ENCODE measurements at places on chromosomes 11 and 22.

DNA sequence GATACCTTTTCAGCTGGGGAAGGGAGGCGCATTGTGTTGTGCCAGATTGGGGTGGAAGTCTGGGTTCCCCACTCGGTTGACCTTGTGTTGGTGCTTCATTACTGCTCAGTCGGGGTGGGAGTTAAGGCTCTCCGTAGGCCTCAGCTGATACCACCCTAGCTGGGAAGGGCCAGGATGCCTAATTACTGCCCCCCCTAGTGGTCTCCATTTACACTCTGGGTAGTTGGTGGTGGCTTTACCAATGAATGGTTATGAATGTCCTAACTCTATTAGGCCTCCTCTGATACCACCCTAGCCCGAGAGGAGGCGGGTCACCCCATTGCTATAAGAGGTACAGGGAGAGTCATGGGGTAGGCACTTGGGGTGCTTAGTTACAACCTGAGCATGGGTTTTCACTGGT, 27.5 kb upstream of the HIKESHI start:
- no peak for DNase-seq

GRCh38 chr22:44413211-44413610, 84.8 kb downstream of the RTL6 start:
- DNase-seq: no peak

- no peak for DNase-seq
Measured at GRCh38 chr11:36792996-36793914, 195.2 kb upstream of the RAG2 start.

GRCh38 chr11:62394825-62395538, 23.9 kb upstream of the SCGB1A1 start:
- peak; percentile 76 for DNase-seq

- no peak for DNase-seq
Measured at GRCh38 chr22:48098243-48098920, 1335.9 kb downstream of the TBC1D22A start.

DNA sequence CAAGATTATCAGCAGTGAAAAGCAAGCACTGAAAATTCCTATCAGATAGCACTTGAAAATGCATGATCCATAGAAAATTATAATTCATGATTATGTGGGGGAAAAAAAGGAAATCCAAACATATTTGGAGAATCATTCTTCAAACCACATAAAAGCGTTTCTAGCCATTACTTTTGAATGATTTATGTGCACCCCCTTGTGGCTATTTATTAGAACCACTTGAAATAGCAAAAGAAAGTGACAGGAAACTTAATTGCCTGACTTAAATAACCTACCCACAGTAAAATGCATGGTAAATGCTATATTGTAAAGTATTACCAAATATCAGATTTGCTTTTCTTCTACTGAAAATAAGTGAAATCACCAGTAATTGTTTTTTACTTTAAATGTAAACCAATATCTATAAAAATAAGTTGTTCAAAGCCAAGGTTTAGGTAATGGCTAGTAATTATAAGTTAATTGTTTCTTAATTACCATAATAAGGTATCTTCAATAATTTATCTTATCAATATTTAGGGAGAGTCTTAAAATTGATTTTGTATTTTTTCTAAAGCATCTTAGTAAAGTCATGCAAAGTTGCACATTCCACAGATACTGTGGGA, 168.5 kb downstream of the ARHGAP42 start:
- no peak for DNase-seq

- no peak for DNase-seq
Measured at GRCh38 chr11:111157571-111157970, 88.0 kb upstream of the POU2AF2 start.

DNA sequence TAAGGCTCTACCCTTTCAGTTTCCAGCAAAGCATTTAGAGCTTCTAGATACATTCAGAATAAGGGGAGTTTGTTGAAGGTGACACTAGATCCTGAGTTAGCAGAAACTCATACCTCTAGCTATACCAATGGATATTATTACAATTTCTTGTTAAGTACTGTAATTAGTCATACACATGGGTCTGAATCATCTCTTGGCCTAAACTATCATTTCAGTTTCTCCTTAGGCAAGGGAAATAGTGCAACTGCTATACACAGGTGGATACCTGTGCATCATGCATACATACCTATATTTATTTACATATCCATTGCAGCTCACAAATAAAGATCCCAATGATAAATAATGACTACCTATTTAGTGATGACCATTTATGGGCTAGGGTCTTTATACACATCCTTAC, 45.1 kb upstream of the PAX6 start:
- DNase-seq: no peak

DNA sequence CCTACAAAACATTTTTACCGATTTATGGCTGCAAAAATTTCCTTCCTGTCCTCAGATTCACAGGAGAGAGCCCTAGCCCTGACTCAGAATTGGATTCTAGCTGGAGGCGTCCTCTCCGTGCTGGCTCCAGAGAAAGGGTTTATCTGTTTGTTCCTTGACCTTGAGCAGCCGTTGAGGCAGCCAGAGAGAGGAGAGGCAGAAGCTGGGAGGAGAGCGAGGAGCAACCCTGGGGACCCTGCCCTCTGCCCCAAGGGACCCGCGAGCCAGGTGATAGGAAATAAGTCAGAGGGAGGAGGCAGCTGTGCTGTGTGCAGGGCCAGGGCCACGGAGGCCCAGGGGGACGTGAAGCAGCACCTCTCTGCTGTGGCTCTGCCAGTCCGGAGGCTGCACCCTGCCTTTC, 75.6 kb downstream of the IGLL1 start:
- no peak for DNase-seq

- peak; percentile 78 for DNase-seq
Measured at GRCh38 chr11:76653674-76654284, 16.8 kb downstream of the LRRC32 start.

- DNase-seq: no peak
Measured at GRCh38 chr11:87603887-87604286, 566.2 kb downstream of the TMEM135 start.

DNA sequence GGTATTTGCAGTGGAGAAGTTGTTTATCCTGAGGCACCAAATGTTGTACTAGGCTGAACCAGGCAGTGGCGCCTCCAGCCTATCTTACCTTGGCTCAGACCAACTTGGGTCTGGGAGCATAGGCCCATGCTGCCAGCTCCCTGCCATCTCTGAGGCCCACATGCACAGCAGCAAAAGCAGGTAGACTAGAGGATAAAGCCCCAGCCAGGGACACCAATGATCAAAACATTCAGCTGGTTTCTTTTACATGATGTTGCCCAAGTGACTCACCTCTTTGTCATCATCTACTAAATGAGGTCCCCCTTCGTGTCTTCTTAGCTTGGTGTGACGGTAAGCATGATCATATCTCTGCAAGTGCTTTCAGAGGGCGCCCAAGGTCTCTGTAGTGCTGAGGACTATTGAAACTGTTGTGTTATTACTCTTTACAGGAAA, 112.1 kb upstream of the DRD2 start:
- DNase-seq: no peak

DNA sequence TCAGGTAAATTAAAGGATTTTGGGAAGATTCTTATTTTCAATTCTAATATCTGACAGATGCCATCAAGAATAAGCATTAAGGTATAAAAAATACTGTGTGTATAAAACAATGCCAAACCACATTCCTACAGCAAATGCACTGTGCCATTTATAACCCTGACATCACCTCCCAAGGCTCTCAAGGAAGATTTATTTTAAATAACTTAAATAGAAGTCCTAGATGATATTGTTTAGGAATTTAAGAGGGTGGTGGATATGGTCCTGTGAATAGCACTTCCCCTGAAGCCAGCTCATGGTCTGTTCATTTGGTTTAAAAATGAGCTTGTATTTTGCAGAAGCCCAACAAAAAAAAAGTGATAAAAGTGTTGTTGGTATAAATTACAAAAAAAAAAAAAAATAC, 32.1 kb downstream of the PPIL2 start:
- peak; percentile 83 for DNase-seq

GRCh38 chr11:37946155-37946766, 1348.2 kb upstream of the RAG2 start:
- no peak for DNase-seq

DNA sequence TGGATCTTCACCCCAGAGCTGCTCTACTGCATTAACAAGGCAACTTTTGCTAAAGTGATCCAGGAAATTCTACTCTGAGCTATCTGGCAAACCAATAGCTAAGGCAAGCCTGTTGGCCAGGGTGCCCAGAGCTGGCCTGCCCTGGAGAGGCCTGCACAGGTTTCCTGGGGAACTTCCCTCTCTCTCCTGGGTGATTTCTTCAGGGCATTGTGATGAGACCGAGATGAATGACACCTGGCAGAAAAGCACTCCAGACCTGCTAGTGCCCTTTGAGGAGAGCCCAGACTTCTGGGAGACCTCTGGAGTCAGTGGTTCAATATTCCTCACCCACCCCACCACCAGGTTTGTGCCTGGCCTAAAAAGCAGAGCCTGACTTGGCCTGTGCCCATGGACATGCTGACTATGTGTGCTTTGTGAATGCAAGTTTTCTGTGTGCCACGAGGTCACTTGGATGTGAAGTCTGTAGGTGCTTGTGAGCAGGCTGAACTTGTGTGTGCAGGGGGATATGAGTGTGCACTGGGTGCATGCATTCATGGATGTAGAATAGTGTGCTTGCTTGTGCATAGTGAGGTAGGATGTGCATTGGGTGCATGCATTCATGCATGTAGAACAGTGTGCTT, 4.4 kb upstream of the APLNR start:
- DNase-seq: no peak

DNA sequence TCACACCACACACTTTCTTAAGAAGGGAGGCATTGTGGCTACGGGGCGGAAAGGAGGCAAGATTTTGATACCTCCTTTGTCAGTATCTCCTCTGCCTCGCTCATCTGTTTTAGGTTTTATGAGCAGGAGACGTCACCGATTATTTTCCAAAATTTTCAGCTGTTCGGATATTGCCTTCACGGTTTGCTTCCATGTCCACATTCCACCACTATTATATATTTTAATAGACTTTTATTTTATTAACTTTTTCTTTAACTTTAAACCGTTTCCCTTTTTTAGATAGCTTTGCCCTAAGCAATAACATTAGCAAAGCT, 33.7 kb upstream of the CREB3L1 start:
- no peak for DNase-seq

DNA sequence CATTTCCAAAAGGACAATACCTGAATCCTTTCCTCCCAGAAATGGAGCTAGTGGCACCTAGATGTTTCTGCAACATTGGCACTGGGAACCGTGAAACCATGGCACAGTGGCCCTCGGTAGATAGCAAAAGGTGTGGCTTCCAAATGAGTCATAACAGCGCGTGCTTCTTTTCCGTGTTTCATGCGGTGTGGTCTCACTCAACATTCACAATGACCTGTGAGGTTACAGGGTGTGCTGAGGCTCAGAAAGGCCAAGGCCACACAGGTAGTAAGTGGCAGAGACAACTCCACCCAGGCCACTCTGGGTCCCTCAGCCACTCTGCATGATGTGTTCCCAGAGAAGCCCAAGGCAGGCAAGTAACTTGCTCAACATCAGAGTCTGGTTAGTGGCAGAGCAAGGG, 67.4 kb downstream of the TP53I11 start:
- no peak for DNase-seq

GRCh38 chr22:21593406-21594232, 26.1 kb downstream of the UBE2L3 start:
- no peak for DNase-seq

DNA sequence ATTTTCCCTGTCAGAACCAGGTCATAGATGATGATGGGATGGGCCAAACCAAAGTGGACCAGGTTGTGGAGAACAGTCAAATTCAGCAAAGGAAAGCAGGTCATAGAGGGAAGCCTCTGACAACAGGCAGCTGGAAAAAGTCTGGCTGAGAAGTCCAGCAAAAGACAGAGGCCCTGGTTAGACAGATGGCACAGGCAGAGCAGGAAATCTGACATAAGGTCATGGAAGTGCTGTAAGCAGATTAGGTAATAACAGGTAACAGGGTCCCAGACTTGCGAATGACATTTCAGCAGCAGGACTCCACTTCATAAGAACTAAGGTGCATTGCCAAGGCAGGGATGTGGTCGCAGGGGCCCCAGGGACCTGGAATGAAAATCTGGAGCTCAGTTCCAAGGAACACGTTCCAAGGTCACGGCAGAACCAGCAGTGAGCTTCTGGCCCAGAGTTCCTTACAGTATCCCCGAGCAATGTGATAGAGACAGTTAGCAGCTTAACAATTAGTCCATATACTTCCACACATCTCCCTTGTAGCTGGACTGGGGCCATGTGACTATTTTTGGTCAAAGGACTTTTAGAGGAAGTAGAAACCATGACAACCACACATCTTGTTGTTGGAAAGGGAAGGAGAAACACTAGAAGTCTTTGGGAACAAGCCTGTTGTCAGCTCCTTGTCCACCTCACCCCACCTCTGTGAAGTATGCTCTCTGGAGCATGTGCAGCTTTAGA, 75.4 kb downstream of the ME3 start:
- no peak for DNase-seq

DNA sequence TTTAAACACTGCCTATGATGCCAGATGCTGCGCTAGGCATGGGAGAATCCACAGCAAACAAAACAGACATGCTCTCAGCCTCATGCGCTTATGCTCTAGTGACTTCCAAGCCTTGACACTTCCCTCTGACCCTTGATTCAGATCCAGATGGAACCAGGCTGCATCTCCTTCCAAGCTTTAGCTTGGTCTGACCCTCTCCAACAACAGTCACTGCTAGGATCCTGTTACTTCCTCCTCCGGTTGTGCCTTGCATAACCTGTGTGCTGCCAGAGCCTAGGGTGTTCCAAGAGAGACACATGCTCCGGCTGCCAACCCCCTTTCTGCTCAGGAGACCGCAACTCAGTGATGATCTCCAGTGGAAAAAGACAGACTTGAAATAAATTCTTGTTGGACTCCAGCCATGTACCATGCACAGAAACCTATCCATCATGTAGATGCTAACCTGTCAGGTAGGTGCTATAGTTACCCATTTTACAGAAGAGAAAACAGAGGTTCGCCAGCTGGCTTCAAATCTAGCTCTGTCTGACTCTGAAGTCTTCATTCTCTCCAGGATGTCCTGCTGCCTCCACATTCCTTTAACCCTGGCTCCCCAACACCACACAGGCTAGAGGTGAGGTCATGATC, 136.3 kb upstream of the TEAD1 start:
- DNase-seq: peak; percentile 23

GRCh38 chr11:117143390-117143789, 697 bp upstream of the PAFAH1B2 start:
- DNase-seq: peak; percentile 63
